ENCODE measurements at places on chromosomes 6 and 20.

DNA sequence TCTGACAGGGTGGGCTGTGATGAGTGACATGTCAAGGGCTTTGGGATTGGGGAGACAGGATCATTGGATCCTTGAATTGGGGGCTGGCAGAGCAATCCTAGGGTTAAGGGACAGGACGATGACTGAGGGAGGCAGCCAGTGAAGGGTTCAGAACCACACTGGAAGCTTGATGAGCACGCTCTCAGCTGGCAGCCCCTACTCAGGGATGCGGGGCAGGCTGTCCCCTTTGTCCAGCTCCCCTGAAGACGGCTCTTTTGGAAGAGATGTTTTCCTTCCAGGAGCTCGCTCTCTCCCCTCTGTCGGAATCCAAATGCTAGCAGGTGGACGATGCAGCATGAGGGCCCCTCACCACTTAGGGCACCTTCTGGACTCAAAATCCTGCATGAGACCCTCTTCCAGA lies 8.4 kb downstream of the TGM3 start:
- DNase-seq: no peak

DNA sequence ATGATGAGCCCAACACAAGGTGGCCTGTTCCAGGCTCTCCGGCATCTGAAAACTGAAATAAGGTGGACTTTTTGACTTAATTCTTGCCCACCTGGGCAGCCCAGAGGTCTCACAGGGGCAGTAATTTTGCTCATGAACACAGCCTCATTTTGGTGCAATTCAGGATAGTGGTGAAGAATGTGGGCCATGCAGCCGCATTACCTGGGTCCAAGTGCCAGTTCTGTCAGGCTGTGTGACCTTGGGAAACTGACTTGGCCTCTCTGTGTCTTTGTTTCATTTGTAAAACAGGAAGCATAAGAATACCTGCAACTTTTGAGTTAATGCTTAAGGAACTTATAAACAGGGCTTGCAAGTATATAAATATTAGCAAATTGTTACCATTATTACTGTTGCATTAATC lies 5.6 kb downstream of the PREX1 start:
- DNase-seq: no peak

- DNase-seq: no peak
These were observed 25.2 kb upstream of the LRRN4 start for GRCh38 chr20:6079016-6079415.

DNA sequence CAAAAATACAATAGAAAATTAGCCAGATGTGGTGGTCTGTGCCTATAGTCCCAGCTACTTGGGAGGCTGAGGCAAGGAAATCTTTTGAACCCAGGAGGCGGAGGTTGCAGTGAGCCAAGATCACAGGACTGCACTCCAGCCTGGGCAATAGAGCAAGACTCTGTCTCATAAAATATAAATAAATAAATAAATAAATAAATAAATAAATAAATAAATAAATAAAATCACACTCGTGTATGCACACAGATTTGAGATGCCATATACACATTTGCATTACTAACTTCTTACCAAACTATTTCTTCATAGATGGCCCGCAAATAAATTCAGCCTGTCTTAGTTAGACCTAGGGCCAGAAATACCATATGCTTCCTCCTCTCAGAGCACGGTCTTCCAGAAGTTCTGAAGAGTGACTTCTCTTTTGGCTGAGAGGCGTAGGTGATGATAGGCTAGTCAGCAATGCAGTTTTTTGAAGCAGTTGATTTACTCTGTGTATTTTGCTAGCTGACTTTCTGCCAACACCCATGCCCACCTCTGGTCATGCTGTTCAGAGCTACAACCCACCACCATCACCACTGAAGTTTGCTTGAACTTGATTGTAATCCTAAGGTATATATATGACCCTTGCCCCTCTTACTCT lies 150.1 kb downstream of the SASH1 start:
- DNase-seq: no peak

- DNase-seq: no peak
These were observed 7.0 kb upstream of the PRSS35 start for GRCh38 chr6:83505356-83505755.

GRCh38 chr6:105875974-105876640 lies 210.0 kb upstream of the PRDM1 start:
- no peak for DNase-seq

GRCh38 chr6:122388945-122389344 lies 10.5 kb upstream of the HSF2 start:
- DNase-seq: no peak

DNA sequence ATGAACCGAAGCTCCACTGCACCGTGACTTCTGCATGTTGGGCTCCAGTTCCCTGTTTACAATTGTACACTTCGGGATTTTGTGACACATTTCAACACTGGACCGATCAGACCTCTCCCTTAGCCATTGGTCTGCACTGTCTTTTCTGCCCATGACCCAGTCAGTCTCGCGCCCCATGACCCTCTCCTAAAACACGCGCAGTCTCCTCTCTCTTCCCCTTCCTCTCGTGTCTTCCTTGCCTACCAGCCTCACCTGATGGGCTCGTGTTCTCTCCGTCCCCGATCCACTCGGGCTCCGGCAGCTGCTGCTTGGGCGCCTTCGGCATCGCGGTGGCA lies 535 bp upstream of the ABCF1 start:
- no peak for DNase-seq

- no peak for DNase-seq
These were observed 52.7 kb downstream of the BANF2 start for GRCh38 chr20:17752459-17752858.

DNA sequence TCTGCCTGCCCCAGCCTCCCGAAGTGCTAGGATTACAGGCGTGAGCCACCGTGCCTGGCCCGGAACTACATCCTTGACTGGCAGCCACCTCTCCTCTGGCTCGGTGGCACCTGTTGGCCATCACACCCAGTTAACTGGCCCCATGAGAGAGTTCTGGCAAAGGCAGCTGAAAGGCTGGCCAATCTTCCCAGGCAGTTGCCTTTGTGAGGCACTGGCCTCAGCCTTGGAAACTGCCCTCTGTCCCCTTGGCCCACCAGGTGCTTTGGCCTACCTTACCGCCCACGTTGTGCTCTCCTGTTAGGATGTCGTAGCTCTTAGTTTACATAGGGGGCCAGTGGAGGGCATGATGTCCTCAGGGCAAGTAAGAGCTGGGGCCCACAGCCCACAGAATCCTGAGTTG lies 9.6 kb upstream of the MANBAL start:
- DNase-seq: no peak

DNA sequence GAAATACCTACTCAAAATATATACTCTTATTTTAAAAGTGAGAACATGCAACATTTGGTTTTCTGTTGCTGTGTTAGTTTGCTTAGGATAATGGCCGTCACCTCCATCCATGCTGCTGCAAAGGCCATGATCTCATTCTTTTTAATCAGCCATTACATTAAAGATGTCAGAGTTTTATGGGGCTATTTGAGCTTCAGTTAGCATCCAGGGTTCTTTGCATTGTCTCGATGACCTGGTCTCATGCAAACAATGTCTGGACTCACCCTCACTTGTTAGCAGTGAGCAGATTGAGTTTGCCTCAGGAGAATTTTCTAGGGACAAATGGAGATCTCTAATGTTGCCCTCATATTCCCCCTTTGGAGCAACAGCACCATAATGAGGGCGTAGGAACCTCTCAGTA lies 458.7 kb upstream of the AGPAT4 start:
- DNase-seq: no peak

DNA sequence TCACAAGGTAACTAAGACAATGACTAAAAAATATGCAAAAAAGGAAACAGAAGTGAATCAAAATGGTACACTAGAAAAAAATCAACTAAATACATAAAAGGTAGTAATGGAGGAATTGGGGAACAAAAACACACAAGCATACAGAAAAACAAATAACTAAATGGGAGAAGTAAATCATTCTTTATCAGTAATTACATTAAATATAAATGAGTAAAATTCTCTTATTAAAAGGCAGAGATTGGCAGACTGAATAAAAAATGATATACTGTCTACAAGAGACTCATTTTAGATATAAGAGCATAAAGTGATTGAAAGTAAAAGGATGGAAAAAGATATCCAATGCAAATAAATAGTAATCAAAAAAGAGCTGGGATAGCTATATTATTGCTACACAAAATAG lies 39.4 kb upstream of the VEGFA start:
- DNase-seq: no peak

GRCh38 chr6:80263585-80263984 lies 157.1 kb downstream of the BCKDHB start:
- no peak for DNase-seq

DNA sequence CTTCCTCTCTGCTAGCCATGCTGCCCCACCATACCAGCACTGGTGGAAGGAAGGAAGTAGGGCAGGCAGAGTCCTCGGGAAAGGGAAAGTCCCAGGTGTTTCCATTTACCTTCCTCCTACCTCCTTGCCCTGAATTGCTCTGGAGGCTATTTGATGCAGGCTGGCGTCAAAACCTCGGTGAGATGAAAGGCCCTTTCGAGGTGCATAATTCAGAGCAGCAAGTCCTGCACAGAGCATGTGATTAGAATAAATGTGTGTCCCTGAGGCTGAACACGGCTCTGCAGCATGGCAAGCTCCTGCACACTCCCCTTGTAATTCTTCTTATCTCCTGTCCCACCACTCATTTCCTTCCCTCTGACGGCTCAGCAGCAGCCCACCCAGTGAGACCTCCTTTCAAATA lies 98.7 kb upstream of the LRFN2 start:
- no peak for DNase-seq

DNA sequence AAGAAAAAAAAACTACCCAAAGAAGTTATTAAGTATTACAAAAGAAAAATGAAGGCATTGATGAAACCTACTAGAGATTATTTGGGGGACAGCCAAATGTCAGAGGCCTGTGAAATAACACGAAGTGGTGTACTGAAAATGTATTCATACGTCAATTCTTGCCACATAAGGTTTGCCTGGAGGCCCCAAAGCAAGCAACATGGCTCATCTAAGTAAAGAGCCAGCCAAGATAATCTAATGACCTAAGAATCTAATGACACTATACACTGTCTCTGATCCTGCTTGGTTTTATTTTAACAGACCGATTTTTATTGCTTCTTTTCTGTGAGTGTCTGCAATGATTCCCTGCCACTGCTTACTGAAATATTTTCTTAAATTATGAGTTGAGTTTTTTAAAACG lies 34.7 kb downstream of the FILIP1 start:
- DNase-seq: no peak

DNA sequence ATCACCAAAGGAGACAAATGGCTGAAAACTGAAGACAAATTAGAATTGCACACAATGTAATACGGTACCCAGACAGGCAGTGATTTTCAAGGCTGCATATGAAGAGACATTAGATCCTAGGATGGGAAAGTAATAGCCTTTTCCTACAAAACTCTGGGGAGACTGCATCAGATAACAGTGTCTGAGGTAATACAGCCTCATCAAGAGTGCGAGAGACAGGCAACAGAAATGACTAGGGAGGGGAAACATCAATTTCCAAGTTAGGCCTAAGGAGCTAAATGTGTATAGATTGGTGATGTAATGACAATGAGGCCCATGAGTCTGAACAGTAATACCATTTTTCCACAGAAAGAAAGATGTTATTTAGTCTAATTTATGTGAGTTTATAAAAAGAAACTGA lies 200.3 kb downstream of the HTR1B start:
- DNase-seq: no peak

GRCh38 chr6:38403548-38403947 lies 236.2 kb downstream of the BTBD9 start:
- DNase-seq: no peak

- no peak for DNase-seq
These were observed 844 bp downstream of the WFDC2 start for GRCh38 chr20:45470262-45470931.

DNA sequence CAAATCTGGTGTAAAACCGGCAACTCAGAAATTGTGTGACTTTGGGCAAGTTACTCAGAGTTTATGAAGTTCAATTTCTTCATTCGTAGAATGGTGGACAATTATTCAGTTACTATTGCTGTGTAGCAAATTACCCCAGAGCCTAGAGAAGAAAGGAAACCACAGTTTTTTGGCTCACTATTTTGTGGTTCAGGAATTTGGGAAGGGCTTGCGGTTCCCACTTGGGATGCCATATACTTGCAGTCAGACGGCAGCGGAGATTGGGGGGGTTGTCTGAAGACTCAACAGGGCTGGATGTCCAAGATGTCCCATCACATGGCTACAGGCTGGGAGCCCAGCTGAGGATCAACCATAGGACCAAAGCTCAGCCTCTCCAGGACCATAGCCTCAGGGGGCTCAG lies 108.1 kb downstream of the PCSK2 start:
- DNase-seq: no peak

DNA sequence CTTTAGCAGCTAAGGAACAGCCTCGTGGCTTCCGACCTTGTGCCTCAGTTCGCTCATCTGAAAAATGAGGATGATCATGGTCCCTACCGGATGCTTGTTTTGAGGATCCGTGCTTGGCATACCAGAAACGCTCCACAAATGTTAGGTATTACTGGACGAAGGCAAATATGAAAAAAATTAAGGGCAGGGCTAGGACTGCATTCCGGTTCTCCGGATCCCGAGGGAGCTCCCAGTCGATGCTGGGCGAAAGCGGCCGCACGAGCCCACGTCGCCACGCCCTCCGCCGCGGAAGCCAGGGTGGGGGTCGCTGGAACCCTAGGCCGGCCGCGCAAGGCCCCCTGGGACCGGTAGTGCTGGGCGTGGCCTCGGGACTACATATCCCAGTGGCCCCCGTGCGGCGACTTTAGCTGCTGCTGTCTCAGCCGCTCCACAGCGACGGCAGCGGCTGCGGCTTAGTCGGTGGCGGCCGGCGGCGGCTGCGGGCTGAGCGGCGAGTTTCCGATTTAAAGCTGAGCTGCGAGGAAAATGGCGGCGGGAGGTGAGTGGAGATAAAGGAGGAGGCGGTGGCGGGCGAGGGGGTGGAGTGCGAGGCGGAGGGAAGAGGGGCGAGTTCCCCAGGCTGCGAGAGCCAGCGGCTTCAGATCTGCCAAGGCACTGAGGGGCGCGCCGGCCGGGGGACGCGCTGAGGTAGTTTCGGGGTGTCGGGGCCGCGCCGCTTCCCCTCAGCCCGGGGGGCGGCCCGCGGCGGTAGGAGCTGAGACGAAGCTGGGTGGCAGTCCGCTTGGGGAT lies at the start of gene NCOA3:
NCOA3 (plus strand) TSS at position 406 of the 789 bp plus-strand sequence. CDS start 120,361 bp downstream, outside the sequence.
- DNase-seq: peak; percentile 97
